ENCODE measurements at places on chromosomes 5 and 9. TPM values are rescaled to one million over a fixed set of nuclear protein-coding genes. Genes with fewer than 3 reads are reported as not detected.
A peak's percentile ranks its signal among the peaks of the same experiment; 100 is the strongest.

ENTPD8 gene
- 0.35 TPM for polyA plus RNA-seq

ITGA1 gene
- polyA plus RNA-seq: 11.5 TPM

RNF180 gene
- 2.0 TPM for polyA plus RNA-seq

SH3PXD2B gene
- polyA plus RNA-seq: 29.0 TPM

CDH18 gene
- 9.1 TPM for polyA plus RNA-seq

MARCOL gene
- polyA plus RNA-seq: not detected

TCERG1 gene
- 93.3 TPM for polyA plus RNA-seq

PDE8B gene
- 3.0 TPM for polyA plus RNA-seq

DNA sequence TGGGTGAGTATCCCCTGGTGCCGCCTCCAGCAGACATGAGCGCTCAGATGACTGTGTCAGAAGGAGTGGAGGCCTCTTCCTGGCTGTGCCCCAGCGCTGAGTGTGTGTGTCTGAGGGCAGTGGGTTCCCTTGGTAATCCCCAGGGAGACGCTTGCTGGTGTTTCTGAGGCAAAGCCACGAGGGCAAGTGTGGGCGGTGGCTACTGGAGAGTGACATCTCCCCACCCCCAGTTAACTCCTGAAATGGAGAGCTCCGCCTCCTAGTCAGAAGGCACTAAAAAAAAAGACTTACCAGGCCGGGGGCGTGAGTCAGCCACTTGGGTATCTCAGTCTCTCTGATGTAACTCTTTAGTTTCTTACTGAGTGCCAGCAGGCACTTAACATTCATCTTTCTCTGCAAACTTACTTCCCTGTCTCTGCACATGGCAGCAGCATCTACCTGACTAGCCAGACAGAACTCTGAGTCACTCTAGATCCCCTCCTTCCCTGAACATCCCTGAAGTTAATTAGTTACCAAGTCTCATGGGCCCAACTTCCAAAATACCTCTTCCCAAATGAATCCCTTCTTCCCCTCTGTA is 19.3 kb downstream of the ORM2 start:
- DNase-seq: no peak

DNA sequence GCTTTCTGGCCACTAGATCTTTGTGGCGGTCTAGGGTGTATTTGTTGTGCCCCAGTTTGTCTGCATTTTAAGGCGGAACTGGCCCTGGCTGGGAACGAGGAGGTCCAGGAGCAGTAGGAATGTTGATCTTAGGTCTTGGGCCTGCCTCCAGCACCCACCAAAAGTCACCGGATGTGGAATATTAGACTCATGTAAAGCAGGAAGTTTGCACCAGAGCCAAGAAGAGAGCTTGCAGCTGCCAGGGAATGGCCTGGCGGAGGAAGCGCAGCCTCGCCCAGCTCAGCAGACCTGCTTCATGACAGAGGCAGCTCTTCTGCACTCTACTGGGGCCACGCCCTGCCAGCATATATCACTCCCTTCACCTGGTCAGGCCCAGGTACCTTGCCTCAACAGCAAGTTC is 3.3 kb downstream of the GPX3 start:
- DNase-seq: no peak

DNA sequence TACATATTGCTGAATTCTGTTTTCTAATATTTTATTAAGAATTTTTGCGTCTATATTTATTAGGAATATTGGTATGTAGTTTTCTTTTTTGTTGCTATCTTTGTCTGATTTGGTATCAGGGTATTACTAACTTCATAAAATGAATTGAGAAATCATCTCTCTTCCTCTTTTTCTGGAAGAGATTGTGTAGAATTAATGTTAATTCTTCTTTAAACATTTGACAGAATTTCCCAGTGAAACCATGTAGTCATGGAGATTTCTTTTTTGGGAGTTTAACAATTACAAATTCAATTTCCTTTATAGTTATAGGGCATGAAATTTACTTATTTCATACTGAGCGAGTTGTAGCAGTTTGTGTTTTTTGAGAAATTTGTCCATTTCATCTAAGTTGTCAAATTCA is 3.3 kb upstream of the FAM170A start:
- no peak for DNase-seq

DNA sequence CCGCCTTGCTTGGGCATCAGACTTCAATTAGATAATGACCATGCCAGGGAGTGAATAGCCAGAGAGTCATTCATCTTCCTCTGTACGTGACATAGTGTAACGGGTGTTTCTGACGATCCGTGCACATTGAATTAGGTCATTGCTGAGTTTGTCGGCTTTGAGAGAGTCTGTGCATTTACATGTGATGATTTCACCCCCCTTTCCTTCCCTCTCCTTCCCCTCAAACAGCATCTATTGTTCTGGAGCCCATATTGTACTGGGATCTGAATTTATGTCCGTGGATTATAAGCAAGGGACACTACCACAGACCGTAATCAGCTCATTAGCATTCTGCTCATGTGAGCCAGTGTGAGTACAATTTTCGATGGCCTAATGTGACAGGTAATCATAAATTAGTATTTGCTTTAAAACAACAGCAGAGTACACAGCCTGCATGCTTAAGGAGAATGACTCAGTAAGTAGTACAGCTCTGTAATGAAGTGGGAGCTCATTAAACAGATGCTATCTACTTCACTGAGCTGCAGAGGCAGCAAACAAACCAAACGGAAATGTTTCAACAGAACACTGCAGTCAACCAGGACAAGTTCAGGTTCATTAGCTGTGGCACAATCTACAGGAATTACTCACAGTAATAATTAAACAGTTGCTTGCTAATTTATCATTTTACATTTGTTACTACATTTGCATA is 302.1 kb downstream of the CSNK1G3 start:
- DNase-seq: peak; percentile 58

DNA sequence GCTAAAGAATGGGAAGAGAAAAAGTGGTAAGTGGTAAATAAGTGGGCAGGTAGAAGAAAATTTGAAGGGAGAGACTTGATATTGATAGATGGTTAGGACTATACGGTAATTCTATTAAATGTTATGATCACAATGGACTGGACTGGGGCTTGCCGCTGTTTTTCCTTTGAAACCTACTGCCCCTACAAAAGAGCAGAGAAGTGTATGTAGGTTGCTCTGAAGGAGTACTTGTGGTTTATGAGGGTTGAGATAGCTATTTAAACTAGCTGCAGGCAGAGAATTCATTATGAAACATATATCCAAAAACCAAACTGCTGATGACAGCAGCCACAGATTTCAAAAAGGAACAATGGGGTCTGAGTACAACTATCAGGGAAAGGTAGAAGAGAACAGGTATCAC is 16.8 kb upstream of the HK3 start:
- DNase-seq: no peak

- DNase-seq: no peak
These were observed 44.2 kb downstream of the DBH start for GRCh38 chr9:133680250-133680975.

DNA sequence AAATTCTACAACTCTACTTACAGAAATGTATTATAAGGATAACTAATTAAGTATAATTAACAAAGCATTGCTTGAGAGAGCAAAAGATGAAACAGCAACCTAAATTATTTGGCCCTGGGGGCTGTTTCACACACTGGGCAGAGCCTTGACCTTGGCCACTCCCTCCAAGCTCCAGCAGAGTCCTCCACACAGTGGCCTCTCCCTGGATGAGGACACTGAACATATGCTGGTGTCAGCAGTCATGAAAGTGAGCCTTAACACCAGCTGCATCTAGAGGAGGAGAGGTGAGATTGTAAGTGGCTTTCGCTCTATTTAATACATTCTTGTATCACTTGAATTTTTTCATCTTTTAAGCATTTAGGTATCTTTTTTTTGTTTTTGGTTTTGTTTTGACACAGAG is 23.3 kb upstream of the ZDHHC12 start:
- DNase-seq: peak; percentile 41

GRCh38 chr5:98414938-98415337 is 358.5 kb upstream of the RGMB start:
- DNase-seq: no peak

DNA sequence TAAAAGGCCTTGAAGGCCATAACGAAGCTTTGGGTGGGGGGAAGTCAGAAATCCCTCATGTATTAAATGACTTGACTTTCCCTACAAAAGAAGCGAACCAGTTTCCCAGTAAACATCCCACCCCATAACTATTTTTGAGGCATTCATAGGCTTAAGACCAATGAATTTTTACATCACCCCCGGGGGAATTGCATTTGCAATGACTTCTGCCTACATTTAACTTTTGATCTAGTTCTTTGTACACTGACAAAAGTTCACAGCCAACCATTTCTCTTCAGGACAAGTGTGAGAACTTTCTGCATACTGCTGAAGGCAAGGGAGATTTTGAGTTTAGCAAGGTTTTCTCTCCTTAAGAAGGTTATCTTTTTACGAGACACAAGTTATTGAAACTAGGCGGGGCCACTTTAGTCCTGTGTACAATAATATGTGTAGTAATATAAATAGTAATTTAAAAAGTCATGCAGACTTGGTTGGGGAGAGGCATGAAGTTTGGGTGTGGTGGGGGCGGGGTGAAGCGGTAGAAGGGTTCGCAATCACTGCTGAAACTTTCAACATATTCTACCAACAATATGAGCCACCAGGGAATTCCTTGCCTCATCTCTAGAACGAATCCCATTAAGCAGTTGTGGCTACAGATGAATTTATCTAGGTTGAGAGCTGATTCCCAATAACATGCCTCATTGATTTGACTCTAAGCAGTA is 2.5 kb downstream of the TJP2 start:
- DNase-seq: no peak

GRCh38 chr9:93183663-93184431 is at the start of gene WNK2:
Gene WNK2, plus strand, starts transcription at chr9:93184139. Its CDS starts 791 bp downstream, at chr9:93184930.
- DNase-seq: peak; percentile 58

DNA sequence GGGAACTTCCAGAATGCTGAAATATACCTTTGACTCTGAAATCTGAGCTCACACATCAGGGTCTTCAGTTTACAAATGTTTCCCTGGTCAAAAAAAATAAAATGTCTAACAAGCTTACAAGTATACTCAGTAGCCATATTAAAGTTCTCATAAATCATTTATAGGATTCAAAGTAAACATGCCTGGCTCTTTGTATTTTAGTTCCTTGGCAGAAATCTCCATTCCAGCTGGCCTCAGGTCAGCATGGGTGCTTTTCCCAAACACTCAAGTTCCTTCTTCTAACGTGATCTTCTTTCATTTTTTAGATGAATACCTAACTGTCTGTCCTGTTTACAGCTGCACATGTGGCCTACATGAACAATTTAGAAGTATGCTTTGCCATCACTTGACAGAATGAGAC is 263.2 kb downstream of the GAS1 start:
- no peak for DNase-seq

DNA sequence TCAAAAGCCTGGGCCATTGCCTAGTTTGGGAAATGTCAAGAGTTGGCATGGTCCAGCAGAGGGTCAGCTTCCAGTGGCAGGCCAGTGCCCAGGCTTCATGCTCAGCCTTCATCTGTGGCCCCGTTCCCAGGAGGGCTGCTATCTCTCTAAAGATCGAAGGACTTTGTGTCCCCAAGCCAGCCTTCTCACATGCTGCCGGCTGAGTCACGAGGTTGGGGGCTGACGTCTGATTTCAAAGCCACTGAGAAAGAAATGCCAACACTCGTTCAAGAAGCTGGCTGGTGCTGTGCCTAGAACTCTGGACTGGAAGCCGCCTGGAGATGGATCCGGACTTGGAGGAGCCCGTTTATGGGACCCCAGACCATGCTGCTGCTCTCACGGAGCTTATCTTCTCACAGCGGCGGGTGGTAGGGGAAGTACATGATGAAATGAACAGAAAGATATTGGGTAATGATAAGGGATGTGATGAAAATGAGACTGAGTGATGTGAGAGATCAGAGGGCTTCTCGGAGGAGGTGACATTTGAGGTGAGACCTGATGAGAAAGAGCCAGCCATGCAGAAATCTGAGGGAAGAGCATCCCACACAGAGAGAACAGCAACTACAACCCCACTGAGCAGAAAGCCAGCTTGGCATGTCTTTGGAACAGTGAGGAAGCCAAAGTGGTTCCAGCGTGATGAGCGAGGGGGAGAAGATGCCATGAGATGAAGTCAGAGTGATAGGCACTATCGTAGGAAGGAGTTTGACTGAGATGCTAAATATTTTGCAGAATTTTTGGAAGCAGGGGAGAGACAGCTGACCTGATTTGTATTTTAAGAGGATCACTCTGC is 54.9 kb upstream of the BOD1 start:
- DNase-seq: no peak

DNA sequence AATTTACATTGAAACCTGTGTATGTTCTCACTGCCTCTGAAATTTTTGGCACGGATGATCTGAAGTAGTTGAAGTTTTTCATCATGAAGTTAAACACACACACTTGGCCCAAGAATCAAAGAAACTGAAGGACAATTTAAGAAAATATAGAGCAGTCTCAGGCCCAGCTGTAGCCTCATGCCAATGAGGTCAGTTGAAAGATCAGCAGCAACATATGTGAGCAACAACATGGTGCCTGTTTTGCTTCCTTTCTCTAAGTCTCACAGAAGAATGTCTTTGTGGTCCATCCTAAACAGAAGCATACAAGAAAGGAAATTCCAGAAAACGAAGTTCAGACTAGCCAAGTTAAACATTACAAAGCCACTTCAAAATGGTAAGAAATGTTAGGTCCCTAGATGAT is 1737.2 kb downstream of the MAT2B start:
- peak; percentile 23 for DNase-seq

GRCh38 chr5:142697356-142698255 is 11.7 kb upstream of the FGF1 start:
- DNase-seq: peak; percentile 89

DNA sequence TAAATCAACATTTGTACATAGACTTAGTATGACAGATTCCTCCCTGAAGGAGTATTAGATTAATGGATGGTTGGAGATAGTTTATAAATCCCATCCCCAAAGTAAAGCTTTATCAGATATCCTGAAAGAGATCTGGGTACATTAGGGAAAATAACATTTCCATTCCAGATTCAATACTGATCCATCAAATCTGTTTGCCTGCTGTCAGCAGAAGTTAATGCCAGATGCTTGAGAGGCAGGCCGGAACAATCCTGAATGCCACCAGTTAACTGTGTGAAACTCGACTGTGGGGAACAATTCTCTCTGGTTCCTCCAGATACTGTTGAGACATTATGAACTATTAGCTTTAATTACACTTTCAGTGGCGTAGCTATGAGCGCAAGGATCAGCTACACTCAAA is 1166.8 kb downstream of the MAT2B start:
- no peak for DNase-seq

DNA sequence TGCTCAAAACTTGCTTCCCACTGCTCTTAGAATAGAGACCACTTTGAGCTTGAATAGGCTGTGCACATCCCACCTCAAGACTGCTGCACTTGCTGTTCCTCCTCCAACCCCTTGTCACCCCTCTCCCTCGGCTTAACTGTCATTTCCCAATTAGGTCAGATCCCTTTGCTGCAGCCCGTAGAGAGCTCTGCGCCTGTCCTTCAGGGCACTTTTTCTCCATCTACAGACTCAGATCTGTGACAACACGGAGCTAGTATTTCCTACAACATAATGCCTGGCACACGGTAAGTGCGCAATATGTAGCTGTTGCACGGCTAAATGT is 485 bp upstream of the HABP4 start:
- no peak for DNase-seq

Data from muscle of leg (tissue), 16 donors.